Astrocyte of the cerebellum (primary cell): ENCODE measurements at places on chromosomes 1 and 21.

DNA sequence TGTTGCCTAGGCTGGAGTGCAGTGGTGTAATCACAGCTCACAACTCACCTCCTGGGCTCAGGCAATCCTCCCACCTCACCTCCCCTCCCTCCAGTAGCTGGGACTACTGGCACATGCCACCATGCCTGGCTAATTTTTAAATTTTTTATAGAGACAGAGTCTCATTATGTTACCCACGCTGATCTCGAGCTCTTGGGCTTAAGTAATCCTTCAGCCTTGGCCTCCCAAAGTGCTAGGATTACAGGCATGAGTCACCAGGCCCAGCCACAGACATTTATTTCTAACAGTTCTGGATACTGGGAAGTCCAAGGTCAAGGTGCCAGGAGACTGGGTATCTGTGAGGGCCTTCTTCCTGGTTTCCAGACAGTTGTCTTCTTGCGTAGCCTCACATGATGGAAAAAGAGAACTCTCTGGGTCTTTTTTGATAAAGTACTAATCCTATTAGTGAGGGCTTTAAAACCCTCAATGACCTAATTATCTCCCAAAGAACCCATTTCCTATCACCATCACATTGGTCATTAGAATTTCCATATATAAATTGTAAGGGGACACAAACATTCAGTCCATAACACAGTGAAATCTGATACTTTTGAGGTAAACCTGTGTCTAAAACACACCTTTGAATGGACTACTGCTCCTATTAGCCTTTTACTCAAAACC, 67.9 kb downstream of the PHACTR4 start:
- DNase-seq, result no peak

GRCh38 chr1:228923973-228924686, 188.9 kb downstream of the RHOU start:
- DNase-seq, result no peak

GRCh38 chr1:116732726-116733125, 21.5 kb upstream of the CD2 start:
- DNase-seq, result no peak

DNA sequence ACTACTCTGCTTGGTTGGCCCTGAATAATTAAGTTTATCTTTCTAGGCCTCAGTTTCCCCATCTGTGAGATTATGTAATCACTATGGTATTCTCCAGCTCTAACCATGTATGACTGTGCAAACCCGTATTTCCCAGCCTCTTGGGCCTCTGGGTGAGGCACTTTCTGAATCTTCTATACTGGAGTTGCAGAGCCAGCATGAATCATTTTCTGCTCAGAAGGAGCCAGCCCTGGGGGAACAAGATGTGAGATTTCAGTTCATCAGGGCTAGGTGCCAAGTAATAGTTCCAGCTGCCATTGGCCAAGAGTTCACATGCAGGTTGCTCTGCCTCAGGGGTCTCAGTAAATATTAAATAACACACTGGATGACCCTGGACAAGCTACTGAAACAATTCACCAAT, 47.7 kb upstream of the USP24 start:
- DNase-seq, result no peak

DNA sequence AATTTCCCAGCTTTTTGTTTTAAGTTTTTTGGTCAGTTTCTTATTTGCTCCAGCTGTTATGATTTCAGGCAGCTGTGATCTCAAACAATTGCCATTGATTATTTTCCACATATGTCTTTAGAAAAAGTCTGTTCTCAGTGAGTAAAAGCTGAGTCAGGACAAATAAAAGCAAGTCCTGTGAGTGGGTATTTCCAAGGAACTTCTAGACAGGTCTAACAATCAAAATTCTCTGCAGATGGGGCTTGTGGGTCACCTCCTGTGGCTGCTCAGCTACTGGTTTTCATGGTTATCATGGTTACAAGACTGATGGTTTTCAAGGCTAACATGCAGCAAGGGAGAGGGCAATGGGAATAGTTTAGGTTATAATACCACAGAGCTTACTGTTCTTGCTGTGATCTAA, 585.7 kb downstream of the LMO4 start:
- DNase-seq, result peak; percentile 47

DNA sequence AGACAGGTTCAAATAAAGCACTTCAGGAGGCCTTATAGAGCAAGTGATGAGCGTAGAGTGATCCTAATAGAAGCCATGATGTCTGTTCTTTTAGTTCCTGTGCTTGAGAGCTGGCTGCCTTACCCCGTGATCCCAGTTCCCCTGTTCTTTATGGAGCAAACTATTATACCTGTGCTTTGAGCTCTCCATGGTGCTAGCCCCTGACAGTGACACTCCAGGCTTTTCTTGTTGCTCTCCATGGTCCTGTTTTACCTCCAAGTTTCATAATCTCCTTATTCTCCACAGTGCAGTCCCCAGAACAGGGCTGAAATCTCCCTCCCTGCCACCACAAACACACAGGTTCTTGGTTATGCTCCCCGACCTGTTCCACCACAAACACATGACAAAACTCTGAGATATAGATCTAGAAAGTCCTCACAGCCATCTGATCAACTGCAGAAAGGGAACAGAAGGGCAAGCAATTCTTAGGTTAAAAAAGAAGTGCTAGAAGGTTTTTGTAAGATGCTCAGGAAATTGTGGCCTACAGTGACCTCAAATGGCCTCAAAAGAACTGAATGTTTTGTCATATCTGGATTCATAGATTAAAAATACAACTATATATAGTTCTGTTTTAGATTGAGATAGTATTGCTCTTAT, 6.0 kb downstream of the CADM3 start:
- peak; percentile 80 for DNase-seq

- DNase-seq, result no peak
These were observed 47.7 kb downstream of the ELAVL4 start for GRCh38 chr1:50156241-50157010.

- DNase-seq, result no peak
These were observed 85.4 kb downstream of the IGSF21 start for GRCh38 chr1:18192974-18193373.

GRCh38 chr1:36133484-36133883, 8.5 kb upstream of the COL8A2 start:
- DNase-seq, result peak; percentile 72
